ENCODE measurements at places on chromosomes 3 and 15.

DNA sequence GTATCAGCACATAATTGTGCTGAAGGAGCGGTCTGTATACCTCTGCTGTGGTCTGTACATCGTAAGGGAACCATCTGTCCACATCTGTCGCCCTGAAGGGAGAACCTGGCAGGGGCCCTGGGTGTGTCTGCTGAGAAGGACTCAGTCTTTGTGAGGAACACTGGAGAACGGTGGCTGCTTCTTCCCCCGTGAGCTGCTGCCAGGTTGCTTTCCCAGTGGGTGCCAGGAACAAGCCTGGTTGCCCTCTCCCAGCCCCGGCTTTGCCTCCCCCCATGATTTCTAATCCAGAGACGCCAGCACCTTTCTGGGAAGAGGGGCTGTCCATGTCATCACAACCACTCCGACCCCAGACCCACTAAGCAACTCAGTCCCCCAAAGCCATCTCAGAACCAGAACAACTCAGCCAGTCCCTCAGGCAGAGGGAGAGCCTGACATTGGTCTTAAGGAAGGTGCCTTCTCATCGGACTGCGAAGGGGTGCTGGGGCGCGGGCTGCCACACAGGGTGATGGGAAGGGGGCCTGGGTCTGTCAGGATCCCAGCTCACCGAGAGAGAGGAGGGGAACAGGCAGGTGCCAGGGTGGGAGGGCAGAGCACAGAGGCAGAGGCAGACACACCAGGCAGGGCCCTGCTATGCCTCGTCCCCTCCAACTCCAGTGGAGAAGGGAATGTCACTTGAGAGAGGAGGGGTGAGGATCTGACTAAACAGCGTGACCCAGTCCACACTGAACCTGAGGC is 8.5 kb downstream of the TNK2 start:
- no peak for DNase-seq

DNA sequence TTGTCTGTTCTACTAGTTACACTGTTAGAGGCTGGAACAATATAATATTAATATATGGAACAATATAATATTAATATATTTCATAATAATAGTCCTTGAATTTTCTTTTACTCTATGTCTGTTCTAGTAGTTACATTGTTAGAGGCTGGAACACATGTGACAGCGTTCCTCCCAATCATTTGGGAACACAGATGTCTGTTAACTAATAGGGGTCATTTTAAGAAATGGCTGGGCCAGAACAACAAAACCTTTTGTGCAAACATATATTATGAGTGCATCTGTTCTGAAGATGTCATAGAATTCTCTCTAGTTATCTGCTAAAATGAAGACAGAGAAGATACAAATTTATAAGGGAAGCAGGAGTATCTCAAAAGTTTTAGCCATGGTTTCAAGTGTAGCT is 114.0 kb upstream of the PDZRN3 start:
- DNase-seq: peak; percentile 86

- no peak for DNase-seq
Measured at GRCh38 chr15:79122991-79123390, 32.4 kb upstream of the RASGRF1 start.

DNA sequence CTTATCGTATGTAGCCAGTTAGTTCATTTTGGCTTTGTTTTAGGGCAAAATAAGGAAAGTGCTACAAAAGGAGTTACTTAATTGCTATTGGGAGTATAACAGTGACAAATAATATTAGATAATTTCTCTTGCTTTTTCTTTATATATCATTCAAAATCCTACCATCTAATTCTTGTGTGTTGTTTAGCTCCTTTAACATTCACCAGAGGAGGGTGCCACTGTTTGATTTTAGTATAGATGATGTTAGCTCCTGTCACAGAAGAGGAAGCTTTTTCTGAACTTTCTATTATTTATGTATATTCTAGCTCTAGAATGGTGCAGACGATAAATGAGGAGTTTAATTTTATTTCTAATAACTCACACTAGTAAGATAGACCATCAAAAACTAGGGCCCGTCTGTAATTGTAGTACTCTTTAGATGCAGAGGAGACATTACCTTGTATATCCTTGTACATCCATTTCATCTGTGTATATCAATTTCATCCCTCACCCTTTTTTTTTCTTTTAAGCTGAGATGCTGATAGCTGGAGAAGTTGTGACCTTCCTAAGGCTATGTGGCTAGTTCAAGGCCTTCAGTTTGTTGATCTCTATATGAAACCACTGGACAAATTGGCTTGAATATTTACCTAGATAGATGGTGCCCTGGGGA is 3.0 kb downstream of the PPM1L start:
- DNase-seq: no peak

GRCh38 chr3:118536764-118537163 is 497.9 kb downstream of the IGSF11 start:
- DNase-seq: no peak

- no peak for DNase-seq
Measured at GRCh38 chr3:49658711-49659110, 15.4 kb upstream of the APEH start.

DNA sequence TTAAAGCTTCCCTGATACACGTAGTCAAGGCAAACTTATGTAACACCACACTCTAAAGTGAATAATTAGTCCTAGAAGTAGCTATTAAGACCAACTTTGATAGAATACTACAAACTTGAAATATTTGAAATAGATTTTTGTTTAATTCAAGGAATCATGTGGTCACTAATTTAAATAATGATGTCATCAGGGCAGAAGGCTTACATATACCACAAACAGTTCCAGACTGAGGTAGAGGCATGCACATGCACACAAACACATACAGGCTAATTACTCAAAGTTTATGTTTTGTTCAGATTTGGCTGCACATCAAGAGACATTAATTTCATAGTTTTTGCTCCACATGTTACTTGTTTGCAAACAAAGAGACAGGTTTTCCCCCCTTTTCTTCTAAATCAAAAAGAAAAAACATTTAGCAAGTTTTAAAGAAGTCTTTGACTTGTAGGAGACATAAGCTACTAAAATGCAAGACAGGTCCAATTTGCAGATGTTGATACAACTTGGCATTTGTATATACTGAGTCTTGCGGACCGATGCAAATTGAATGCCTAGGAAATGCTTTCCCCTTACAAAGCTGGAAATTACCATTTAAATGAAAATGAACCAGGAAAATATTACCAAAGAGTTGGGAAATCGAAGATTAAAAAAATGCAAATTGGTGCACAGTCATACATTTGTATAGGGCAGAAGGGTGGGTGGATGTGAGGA is 594.8 kb downstream of the MAGI1 start:
- DNase-seq: no peak

DNA sequence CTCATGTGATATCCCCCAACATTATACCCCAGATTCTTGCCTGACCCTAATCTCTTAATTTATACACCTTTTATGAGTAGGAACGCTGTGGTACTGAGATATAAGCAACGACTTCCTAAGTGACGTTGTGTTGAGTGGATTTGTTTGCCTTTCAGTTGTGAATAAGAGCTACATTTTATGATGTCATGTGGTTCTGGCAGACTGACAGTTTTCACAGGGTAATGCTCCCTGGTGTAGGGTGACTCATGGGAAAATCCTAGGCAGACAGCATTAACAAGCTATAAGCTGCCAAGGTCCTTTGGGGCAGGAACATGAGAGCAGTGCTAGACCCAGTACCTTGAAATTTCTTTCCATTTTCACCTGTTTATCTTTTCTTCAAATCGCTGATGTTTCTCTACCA is 11.2 kb downstream of the C3orf52 start:
- DNase-seq: no peak

DNA sequence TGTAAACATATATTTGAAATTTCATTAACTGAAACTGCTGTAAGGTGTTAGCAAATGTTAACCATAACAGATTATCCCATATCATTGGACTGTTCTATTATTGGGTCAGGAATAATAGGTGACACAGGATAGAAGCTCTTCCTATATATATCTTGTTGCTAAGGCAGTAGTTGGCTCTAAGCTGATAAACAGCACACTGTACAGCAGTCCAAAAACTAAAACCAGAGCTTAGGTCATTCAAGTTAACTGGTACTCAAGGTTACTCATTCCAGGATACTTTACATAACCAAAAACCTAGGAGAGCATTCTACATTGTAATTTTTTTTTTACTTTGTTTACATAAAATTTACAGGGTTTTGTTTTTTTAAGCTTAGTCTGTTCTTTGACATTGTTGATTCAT is 8.9 kb downstream of the DNAJC19 start:
- peak; percentile 58 for DNase-seq

GRCh38 chr15:87419344-87419743 is 837.2 kb downstream of the NTRK3 start:
- no peak for DNase-seq

- no peak for DNase-seq
Measured at GRCh38 chr3:39327053-39327745, 2.3 kb upstream of the CCR8 start.

DNA sequence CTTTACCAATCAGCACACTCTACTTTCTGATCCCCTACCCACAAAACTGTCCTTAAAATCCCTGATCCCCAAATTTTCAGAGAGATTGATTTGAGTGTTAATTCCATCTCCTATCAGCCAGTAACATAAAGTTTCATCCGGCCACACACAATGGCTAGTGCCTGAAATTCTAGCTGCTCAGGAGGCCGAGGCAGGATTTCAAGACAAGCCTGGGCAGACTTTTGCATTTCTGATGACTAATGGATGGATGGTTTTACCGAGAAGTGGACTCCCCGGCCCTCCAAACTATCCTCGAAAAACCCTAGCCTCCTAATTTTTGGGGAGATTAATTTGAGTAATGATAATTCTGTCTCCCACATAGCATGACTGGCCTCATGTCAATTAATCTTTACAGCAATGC is 269.8 kb upstream of the POU1F1 start:
- DNase-seq: no peak

DNA sequence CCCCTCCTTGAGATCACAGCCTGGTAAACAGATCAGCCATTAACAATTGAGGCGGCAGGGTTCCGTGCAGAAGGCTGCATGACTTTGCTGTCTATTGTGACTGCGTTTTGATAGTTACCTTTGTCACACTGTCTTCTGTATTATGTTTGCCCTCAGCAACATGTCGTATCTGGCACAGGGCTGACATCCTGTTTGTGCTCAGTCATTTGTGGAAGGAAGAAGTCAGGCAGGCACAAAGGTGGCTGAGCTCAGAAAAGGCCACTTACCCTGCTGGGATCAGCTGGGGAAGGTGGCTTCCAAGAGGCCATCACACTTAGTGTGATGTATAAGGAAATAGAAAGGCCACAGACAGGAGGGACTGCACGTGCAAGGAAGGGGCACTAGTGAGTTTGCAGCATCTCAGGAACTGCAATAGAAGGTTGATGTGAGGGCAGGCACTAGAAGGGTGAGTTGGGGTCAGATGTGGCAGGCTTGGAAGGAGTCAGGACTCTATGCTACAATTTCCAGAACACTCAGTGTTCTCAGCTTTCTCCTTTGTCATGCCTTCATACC is 13.4 kb downstream of the PML start:
- DNase-seq: peak; percentile 11

GRCh38 chr3:13891492-13892073 is 11.7 kb upstream of the WNT7A start:
- DNase-seq: no peak

DNA sequence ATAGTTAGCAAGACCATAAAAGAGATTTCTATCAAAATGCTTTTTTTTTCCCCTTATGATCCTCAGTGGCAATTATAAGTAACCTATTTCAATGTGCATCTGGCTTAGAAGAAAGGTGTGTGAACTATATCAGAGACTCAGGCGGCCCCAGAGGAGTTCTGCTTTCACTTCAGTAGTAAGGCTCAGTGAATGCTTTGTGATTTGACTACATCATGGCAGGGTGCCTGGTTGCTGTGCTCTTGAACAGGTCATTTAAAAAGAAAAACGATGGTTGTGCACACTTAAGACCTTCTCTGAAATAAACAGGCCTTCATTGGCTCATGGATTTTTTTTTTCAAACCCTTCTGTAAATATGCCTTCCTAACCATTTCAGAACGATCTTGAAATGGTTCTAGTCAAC is 400.4 kb upstream of the RARB start:
- DNase-seq: no peak

DNA sequence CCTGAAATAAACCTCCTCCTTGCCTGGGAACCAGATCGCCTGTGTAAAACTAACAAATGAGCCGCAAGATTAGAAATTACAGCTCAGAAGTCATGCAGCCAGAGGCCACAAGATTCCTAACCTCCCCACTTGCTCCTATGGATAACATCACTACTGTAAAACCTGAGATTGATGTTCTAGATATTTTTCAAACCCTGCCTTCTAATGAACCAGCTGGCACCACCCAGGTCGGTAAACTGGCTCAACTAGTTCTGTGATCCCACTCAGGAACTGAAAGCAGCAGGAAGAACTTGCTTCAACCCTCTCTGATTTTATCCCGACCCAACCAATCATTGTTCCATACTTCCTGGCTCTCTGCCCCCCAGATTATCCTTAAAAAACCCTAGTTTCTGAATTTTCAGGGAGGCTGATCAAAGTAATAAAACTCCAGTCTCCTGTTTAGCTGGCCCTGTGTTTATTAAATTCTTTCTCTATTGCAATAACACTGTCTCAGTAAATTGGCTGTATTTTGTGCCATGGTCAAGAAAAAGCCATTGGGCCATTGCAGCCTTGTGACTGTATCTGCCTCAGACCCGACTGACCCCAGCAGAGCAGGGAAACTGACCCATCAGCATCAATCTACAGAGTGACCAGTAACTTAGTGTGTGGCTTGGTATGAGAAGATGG is 98.9 kb downstream of the RPLP1 start:
- DNase-seq: no peak

DNA sequence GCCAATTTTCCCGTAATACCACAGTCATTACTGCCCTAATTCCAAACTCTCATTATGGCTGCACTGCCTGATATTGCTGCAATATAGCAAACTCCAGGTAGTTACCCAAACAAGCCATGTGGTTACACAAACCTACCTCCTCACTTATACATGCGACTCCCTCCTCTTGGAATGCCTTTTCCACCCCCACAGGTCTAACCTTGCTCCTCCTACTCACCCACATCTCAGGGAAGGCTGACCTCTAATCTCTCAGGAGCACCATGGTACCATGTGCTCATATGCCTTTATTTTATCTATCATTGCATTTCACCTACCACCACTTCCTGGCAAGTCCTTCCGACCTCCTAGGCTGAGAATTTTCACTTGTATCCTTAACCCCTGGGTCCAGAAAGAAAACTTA is 2.9 kb downstream of the RBPMS2 start:
- DNase-seq: no peak

GRCh38 chr3:177150970-177151627 is 46.2 kb downstream of the TBL1XR1 start:
- peak; percentile 46 for DNase-seq

DNA sequence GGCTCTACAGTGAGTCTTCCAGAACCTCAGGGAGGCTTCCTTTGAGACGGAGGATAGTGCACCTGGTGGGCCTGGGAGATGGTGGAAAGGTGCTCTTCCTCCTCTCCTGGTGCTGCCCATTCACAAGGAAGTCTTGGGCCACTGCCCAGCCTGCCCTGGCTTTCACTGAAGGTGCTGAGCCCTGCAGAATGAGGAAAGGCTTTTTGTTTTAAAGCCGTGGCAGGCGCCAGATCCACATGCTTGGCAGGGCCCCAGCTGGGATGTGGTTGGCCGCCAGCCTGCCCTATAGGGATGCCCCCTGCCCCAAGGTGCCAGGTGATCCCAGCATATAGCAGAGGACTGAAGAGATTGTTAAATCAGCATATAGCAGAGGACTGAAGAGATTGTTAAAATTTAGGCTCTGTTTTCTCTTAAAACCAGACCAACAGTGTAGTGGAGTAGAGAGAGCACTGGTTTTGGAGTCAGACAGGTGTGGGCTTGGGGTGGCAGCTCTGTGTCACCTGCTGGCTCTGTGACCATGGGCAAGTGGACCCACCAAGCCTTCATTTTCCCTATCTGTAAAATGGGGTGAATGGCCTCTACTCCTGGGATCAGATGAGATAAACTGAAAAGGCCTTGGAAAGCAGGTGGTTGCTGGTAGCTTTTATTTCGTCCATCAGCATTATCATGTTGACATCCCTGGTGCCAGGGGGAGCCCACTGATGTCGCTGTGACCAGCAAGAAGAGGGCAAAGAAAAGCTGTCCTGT is 53.3 kb downstream of the SLC6A6 start:
- DNase-seq: no peak

Data from muscle of leg (tissue), 16 donors.